ENCODE measurements at places on chromosomes 4 and X.
A peak's percentile ranks its signal among the peaks of the same experiment; 100 is the strongest.

DNA sequence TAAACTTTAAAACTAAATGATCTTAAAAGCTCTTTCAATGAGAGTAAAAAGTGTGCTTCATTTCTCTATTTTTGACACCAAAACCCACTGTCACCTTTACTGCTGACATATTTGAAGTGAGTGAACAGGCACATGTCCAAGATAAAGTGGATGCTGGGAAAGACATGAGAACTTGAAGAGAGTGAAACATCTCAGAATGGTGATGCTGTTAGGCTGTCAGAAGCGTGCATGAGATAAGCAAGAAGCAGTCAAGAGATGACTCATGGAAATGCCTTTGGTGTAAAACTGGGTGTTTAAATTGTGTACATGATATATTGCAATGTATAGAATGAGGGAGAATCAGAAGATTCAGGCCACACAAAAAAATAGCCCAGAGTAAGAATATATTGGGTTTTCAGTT is 21.8 kb upstream of the GBA3 start:
- no peak for DNase-seq

- no peak for DNase-seq
Measured at GRCh38 chrX:108795240-108795639, 58.9 kb upstream of the IRS4 start.

GRCh38 chr4:74456849-74457395 is 12.0 kb downstream of the AREG start:
- DNase-seq = no peak

DNA sequence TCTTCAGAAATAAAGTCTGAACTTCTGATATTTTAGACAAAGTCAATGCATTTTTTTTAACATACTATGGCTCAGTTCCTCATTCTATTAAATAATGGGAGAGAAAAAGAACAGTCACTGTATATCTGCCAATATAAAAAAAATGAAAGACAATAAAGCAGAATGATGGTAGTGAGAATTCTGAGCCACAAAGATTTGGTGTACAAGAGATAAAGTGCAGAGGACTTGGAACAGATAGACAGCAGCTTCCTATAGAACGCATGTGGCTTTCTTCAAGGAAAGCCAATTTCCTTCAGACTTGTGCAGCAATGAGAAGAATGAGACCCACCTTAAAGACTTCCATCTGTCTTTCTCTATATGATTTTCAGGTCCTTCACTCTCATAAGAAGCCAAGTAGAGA is 39.7 kb downstream of the RASGEF1B start:
- no peak for DNase-seq

DNA sequence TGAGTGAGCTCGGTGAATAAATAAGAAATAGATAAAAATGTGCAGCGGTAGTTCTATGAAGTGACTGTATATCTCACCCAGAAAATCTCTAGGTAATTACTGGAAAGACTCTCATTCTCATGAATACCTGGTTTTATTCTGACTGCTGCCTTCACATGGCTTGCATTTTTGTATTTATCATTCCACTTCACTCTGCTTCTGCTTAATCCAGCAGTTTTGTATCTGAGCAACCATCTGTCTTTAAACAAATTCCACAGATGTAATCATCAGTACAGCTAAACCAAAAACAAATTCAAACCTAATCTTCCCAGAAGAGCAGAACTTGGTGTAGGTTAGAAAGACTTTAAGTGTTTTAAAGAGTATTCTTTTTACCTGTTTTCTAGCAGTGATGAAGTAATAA is 11.2 kb upstream of the ALB start:
- no peak for DNase-seq

GRCh38 chrX:153727123-153727931 is 2.7 kb downstream of the ABCD1 start:
- DNase-seq = no peak

DNA sequence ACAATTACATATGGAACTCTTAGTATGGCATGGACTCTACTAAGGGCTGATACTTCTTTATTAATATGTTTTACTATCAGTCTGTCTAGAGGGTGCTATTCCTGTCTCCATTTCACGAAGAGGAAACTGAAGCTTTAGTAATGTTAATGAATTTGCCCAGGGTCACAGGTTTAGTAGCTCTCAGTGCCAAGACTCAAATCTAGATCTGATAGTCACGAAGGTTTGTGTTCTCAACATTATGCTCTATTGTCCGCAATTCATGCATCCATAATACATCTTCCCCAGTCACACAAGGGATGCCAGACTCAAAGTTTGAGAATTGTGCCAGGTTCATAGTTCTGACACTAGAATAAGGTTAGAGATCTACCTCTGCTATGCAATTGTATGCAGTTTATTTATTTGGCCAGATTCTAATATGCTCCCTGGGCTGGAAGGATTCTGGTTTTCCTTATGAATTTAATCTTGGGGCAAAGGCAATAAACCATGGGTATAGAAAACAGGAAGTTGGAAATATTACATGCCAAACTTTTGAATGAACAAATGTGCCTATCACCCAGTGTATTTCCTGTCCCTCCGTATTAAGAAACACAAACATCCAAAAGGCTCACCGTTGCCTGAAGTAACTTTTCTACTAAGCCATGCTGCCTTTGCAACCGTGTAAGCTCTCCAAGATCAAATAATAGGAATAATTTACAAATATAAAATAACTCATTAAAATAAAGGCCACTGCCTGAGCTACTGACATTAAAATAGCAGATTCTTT is 478.5 kb downstream of the INPP4B start:
- DNase-seq = no peak

- DNase-seq = no peak
Measured at GRCh38 chr4:2298532-2298991, 36.7 kb upstream of the MXD4 start.

DNA sequence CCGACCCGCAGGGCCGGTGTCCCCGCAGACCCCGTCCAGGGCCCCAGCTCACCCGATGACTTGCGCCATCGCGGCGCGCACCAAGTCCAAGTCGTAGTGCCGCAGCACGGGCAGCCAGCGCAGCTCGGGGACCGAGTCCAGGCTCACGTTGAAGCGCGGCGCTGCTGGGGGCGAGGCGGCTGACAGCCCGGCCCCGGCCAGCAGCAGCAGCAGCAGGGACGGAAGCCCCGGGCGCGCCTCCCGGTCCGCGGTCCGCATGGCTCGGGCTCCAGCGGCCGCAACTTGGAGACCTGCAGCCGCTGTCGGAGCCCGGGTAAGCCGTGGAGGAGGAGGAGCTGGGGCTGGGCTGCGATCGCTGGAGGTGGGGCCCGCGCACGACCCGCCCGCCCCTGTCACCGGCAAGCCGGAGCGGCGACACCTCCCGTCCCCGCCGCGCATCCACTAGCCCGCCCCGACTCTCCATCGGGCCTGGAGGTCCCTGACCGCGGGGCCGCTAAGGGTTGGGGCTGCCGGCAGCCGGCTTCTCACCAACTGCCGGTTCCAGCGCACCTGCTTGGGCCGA is at the start of gene NAAA:
Gene NAAA (minus strand): TSS at position 322 of the 562 bp plus-strand sequence. CDS start 64 bp downstream, at position 258.
- peak; percentile 81 for DNase-seq

DNA sequence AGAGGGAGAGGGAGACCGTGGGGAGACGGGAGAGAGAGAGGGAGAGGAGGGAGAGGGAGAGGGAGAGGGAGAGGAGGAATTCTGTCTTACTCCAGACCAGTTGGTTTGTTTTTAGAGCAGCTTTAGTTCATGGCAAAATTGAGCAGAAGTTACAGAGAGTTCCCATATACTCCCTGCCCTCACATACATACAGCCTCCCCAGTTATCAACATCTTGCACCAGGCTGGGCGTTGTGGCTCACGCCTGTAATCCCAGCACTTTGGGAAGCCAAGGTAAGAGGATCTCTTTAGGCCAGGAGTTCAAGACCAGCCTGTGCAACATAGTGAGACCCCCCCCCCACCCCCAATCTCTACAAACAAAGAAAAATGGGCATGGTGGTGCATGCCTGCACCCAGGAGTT is 79.8 kb upstream of the OGT start:
- DNase-seq = no peak

DNA sequence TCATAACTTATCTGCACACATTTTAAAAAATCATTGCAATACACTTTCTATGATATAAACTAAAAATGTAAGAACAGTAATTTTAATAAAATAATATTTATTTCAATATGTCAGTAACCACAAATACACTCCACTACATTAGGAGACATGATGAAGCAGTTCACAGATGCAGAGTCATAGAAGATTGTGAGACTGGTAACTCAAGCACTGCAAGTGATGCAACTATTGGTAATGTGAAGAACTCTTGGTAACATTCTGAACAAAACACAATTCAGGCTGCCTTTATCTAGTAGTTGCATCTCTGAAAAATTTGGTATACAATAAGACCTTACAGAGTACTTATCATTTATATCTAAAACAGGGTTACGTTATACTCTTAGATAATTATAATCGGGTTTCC is 52.6 kb upstream of the LRAT start:
- DNase-seq = no peak

GRCh38 chr4:142846729-142847596 is 862 bp upstream of the INPP4B start:
- DNase-seq = peak; percentile 61

DNA sequence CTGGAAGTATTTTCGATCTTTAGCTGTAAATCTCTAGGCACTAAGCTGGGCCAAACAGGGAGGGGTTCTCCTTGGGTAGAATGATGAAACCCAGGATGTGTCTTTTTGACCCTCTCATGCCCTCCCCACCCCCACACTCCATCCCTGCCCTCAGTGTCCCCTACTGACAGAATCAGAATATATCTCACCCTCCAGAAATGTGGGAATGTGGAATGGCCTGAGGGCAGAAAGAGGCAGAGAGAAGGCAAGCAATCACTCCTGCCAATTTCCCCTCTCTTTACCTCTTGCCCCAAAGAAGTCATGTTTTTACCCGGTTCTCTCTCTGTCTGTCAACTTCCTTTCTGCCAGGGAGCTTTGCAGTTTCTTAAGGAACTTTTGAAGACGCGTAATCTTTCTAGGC is 34.4 kb downstream of the RAP2C start:
- no peak for DNase-seq

DNA sequence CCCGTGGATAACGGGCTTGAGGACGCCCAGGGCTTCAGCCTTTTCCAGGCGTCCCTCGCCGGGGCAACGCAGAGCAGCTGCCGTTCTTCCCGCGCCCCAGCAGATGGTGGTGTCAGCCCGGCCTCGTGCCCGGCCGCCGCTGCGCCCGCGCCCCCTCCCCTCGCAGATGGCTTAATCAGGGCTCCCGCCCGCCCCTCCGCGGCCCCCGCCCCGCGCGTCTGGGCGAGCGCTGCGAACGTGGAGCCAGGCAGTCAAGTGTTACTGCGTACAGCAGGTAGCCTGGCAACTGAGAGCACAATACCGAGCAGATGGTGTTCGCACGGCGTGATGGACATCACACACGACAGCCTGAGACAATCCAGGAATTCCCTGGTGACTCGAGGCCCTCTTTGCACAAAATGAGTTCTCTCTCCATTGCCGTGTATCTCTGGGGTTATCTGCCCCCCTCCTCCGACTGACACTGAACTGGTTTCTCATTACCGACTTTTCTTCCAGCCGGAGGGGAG is 69.3 kb downstream of the MGST2 start:
- DNase-seq = peak; percentile 89

DNA sequence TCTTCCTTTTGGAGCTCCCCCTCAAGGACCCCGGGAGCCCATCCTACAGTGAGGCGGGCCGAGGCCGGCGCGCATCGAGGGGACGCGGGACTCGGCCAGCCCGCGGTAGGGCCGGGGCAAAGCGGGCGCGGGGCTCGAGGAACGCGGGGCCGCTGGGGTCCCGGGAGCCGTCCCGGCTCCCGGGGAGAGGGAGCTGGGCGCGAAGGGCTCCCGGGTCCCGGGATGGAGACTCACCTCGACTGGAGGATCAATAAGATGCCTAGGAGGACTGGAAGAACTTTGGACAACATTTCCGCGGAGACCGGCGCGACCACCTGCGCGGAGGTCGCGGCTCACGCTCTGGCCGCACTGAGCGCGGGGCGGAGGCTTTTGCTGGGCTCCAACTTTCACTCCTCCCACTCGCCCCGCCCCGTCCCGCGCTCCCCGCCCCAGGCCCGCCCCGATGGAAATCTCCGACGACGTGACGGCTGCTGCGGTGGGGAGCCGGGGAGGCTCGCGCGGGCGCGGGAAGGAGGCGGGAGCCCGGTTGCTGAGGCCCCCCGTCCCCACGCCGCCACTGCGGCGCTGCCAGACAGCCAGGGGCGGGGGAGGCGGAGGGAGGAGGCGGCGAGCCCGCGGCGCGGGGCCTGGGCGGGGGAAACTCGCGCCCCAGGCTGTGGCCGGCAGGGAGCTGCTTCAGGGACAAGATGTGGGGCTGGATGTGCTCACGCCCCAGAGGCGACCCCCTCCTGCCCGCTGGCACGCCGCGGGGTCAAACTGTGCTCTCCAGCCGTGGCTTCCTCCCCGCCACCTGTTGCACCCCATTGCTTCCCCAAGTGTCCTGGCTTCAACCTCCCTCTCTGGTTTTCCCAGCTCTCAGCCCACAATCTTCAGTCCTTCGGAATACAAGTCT is at the start of gene GABRE:
Gene GABRE (minus strand): TSS at position 341 of the 892 bp plus-strand sequence. CDS start 51 bp downstream, at position 290.
- DNase-seq = peak; percentile 36

GRCh38 chr4:63700569-63700968 is 708.7 kb downstream of the TECRL start:
- DNase-seq = no peak

DNA sequence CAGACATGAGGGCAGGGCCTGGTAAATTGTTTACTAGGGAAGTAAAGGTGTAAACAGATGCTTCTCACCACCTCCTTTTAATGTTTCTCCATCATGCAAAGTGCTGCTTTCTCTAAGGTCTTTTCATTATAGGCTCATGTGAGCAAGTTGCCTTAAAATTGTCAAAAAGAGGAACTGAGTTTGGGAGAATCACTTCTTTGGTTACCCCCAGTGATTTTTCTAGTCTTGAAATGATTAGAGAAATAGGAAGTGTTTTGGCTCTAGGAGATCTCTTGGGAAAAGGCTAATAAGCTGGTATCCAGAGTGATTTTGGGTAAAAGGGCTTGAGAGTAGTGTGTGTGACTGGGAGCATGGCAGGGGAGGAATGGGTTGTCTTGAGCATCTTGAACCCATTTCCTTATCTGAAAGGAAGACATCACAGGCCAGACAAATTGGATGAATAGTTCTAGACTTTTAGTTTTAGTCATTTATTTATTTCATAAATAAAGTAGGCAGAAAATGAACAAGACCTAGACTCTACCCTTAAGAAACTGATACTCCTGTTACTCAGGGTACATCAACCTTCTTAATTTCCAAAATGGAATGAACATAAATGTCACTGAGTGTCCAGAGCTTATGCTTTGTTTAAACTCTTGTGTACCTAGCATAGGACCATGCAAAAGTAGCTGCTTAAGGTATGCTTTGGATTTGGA is 14.2 kb downstream of the GRPR start:
- no peak for DNase-seq

DNA sequence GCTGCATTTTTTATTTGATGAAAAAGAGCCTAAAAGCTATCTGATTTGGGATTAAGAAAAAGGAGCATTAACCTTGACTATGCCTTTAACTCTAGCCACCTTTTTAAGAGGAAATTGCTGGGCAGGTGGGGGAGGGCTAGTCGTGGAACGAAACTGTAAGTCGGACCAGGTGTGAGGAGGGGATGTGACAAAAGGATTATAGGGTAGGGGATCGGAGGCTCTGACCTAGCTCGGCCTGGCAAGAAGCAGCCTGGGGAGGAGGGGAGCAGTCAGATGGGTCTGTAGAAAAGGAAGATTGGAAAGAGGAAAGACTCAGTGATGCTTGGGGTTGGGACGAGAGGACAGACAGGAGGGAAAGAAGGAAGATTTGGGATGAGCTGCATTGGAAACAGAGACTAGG is 21.1 kb upstream of the SPCS3 start:
- DNase-seq = no peak

GRCh38 chr4:159002950-159003349 is 99.9 kb upstream of the RAPGEF2 start:
- no peak for DNase-seq

- peak; percentile 82 for DNase-seq
Measured at GRCh38 chrX:49186125-49187027, at the start of gene PRICKLE3. Gene PRICKLE3, minus strand, starts transcription at chrX:49186373. Its CDS starts 76 bp downstream, at chrX:49186297.

GRCh38 chr4:86948276-86948675 is 13.5 kb downstream of the AFF1 start:
- DNase-seq = no peak

- no peak for DNase-seq
Measured at GRCh38 chr4:163651761-163652160, 157.3 kb downstream of the TMA16 start.
